ENCODE measurements at places on chromosomes 6 and 20.

DNA sequence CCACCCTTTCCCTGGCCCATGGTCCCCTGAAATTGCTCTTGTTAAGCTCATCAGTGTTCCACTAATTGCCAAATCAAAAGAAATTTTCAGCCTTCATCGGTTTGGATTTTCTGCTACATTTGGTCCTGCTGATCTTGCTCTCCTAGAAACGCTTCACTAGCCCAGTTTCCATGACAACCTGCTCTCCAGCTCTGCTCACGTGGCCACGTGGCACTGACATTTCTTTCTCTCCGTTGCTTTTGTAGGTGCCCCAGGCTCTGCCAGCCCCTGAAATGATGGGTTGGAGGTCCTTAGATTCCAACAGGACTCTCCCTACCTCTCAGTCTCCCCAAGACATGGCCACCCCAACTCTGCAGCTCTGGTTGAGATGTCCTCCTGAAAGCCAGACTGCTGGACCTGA lies 45.8 kb upstream of the NNAT start:
- DNase-seq: no peak

GRCh38 chr20:11502061-11502460 lies 415.6 kb upstream of the BTBD3 start:
- DNase-seq: no peak

DNA sequence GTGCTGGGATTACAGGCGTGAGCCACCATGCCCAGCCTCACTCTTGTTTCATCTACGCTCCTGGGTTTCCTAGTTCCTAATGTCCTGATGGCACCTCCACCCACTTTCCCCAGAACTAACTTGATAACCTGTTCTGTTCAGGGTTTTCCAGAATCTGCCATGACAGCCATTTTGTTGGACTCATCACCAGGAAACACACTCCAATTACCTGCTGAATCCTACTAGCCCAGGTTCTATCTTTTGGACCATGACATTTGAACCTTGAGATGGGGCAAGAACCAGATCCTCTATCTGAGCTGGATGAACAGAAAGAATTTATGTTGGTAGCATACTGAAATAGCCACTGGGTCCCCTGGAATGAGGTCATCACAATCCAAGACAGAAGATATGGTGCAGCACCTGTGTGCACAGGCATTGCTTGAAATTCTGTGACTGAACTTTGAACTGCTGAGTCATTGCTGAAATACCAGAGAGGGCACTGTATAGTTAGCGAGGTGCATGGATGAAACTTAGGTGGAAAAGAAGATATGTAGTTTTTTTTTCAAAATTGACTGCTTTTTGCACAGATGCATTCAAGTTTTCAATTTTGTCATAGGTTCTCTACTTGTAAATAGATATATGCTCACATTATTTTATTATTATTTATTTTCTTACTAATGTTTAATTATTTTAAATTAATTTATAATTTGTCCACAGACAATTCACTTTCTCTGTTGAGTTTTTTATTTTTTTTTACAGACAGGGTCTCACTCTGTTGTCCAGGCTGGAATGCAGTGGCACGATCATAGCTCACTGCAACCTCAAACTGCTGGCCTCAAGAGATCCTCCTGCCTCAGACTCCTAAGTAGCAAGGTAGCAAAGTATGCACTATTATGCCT lies 42.8 kb upstream of the TASP1 start:
- DNase-seq: no peak

GRCh38 chr6:42784717-42785498 lies 3.1 kb downstream of the BICRAL start:
- no peak for DNase-seq

- no peak for DNase-seq
These were observed 632.2 kb downstream of the HACE1 start for GRCh38 chr6:104227508-104227907.

GRCh38 chr6:144574796-144575195 lies 289.7 kb downstream of the UTRN start:
- DNase-seq: no peak

DNA sequence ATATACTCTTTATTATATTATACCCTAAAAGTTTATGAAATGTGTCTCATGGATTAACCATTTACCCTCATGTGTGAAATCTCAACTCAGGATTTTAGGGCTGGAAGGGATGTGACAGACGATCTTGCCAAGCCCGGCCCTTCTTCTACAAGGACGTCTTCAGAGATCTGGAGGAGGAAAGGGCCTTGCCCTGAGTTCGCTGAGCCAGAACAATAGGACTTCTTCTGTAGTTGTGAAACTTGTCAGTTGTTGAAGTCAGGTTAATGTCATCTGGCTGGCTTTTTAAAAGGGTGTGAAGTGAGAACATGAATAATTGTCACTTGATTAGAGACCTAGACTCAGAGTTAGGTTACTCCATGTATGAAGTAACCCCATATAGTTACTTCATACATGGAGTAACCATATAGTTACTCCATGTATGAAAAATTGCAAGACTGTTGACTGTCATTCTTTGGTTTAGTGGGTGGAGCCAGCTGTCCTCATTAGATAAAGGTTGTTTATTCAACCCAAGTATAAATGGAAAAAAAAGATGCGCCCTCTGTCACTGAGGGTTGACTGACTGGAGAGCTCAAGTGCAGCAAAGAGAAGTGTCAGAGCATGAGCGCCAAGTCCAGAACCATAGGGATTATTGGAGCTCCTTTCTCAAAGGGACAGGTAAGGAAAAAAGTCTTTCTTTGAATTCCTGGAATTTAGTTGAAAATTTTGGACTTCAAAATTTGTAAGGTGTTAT lies at the start of gene ARG1:
Gene ARG1, plus strand, starts transcription at position 541 of the 730 bp plus-strand sequence. Its CDS starts 57 bp downstream, at position 598.
- peak; percentile 67 for DNase-seq

DNA sequence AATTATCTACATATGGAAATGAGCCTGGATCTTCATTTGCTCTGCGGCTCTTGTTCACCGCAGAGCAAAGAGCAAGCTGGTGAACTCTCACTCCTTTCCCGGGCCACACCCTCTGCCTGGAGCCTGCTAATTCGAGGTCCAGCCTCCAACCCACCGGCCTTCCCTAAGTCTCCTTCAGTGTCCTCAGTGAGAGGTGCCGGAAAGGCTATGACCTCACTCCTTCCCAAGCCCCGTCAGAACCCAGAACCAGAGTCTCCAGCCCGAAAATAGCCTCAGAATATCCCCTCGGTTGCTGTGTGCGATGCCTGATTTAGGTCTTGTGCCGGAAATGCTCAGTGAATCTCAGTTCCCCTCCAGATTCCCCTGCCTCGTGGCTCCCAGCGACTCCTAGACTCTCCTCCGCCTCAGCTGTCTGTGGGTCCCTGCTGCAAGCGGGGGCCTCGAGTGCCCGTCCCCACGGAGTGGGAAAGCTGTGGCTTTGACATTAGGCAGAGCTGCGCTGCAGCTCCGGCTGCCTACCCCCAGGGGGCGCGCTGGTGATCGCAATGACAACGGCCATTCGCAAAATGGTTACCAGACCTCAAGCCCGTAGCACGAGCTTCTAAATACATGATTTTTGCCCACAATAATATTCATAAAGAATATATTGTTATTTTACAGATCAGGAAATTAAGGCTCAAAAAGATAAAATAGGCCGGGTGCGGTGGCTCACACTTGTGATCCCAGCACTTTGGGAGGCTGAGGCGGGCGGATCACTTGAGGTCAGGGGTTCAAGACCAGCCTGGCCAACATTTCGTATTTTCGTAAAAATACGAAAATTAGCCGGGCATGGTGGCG lies 4.1 kb upstream of the BNIP5 start:
- DNase-seq: peak; percentile 79

DNA sequence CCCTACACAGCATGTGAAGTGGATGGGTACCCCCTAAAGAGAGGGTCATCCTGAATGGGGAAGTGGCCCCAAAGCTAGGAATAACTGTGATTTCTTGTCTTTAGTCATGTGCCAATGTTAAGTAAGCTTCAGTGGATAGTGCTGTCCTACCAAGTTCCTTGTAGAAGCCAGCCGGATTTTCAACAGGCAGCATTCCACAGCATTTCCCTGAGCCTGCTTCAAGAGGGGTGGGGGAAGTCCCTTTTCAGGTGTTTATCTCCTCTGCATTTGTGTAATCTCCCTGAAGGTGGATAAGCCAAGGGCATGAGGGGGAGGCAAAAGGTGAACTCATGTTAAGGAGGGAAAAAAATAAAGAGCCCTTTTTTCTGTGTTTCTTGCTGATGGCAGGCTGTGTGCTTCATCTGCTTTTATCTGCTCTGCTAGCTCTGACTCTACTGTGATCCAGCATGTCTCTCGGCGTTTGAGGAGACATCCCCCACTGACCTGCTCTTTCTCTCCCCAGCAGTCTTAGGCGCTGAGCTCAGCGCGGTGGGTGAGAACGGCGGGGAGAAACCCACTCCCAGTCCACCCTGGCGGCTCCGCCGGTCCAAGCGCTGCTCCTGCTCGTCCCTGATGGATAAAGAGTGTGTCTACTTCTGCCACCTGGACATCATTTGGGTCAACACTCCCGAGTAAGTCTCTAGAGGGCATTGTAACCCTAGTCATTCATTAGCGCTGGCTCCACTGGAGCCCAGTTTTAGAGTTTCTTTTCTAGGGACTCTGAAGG lies 1.9 kb downstream of the EDN1 start:
- DNase-seq: peak; percentile 76

DNA sequence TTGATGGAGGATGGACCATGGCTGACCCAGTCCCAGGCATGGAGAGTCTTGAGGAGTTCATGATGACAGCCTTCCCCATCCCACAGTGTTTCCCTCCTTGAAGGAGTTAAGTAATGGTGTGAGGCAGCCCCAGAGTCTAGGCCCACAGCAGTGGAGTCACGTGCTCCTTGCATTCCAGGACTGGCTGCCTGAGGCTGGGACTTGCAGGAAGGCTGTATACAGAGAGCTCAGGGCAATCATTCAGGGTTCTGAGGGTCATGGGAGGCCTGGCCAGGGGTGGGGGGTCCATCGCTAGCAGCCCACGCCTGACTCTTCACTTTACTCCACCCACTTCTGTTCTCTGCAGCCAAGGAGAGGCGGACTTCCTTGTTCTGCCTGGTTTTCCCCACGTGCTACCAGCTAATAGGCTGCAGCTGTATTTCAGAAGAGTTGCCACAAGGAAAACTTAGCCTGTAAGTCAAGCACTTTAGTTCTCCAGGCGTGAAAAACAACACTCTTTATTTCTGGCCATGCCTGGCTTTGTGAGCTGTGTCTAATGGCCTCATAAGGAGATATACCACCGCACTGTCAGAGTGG lies 272.5 kb downstream of the DHX35 start:
- DNase-seq: peak; percentile 3

GRCh38 chr6:2990248-2990931 lies 9.3 kb upstream of the NQO2 start:
- peak; percentile 89 for DNase-seq

GRCh38 chr20:40991181-40991889 lies 37.3 kb upstream of the TOP1 start:
- no peak for DNase-seq

DNA sequence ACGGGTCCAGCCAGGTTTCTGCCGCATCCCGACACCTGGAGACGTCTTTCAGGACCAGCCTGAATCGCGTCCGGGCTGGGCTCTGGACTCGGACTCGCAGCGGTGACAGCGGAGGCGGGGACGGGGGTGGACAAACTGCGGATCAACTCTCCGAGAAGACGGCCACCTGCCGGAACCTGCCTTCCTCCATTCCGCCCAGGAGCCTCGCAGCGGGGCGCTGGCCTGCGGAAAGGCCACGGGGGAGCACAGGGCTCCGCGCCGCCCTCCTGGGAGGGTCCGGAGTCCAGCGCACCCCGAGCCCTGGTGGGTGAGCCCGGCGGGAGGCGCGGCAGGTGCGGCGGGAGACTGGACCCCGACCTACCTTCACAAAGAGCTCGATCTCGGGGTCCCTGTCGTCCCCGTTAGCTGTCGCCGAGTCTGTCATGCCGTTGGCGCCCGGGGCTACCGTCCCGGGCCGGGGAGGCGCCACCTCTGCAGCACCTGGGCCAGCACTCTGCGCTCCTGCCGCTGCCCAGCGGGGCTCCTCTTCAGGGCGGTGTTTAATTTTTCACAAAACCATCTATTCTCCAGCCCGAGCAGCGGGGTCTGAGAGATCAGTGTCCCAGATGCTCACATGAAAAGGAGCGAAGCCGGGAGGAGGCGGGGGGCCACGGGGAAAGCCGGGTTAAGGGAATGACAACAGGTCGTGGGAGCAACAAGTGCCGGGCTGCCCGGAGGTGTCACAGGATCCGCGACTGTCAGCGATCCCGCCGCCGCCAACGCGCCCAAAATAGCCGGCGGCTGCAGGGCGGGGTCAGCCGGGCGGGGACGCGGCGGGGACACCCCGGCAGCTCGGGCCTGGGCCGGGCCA lies at the start of gene CLIC5:
Gene CLIC5, minus strand, starts transcription at position 742 of the 850 bp plus-strand sequence. Its CDS starts 318 bp downstream, at position 424.
- DNase-seq: peak; percentile 32

- no peak for DNase-seq
These were observed 47.6 kb upstream of the SMIM8 start for GRCh38 chr6:87274660-87275274.

GRCh38 chr20:22453244-22454080 lies 130.9 kb downstream of the FOXA2 start:
- peak; percentile 50 for DNase-seq

- DNase-seq: no peak
These were observed 6.5 kb downstream of the IRF4 start for GRCh38 chr6:398065-398464.

DNA sequence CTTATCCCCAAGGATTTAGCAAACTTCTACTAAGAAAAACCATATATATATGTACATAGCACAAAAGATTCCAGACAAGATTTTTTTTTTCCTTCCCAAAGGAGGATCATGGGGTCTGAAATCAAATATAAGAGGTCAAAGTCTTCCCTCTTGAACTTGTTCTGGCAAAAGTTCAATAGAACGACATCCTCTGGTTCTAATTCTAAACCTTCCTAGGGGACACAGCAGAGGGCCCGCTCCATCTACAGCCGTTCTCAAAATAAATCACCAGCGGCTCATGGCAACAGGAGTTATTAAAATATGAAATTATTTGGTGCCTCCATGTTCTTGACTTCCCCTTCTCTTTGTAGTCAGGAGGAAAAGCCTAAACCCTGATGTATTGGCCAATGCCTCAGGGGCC lies 29.0 kb downstream of the ANKRD60 start:
- DNase-seq: no peak

DNA sequence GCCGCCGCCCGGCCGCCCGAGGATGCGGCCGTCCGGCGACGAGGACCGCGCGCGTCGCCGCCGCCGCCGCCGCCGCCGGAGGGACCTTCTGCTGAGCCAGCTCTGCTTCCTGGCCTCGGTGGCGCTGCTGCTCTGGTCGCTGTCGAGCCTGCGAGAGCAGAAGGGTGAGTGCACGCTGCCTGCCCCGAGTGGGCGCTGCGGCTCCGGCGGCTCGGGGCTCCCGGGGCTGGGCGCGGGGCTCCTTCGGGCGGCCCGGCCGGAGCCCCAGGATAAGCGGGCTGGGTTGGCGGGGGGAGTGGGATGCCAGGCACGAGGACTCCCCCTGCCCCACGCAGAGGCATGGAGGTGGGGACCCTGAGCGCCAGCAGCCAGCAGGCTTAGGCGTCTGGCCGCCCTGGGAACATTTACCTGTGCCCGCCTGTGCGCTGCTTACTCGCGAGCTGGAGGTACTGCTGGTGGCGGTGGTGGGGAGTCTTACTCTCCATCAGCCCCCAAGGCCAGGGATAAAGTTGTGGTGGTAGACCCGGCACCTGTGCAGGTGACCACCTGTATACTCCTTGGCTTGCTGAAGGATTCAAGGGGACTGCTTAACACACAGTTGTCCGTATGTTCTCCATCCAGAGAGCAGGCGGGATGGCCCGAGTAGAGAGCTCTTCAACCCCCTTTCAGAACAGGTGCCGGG lies 520 bp downstream of the SLC24A3 start:
- peak; percentile 90 for DNase-seq
